ENCODE measurements at places on chromosomes 3 and 15. TPM values are rescaled to one million over a fixed set of nuclear protein-coding genes. Genes with fewer than 3 reads are reported as not detected.

DNA sequence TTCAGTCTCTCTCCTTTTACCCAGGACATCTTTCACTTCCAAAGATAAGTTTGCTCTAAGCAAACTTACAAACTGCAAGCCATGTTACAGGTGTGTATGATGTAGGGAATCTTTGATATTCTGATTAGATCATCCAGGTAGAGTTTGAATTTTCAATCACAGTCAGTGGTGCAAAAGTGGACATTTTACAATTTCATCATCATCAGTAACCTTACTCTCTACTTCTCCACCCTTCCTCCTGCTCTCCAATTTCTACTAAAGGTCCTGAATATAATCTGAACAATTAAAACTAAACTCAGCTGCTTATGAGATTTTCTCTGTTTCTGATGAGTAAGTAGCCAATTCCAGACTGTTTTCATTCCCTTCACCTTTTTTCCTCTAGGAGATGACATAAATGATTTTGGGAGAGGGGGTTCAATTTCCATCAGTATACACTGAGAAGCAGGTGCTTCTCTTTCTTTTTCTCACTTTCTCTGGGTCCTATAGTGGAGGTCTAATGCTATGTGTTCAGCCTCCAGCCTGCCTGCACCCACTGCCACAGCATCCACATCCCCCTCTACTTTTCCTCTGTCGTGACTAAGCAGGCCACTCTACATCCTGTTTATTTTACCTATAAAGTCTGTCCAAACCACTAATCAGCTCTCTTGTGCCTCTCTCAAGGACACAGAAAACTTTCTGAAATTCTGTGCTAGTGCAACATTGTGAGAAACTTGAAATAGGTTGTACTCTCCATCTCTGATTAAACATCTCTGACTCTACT is 27.6 kb downstream of the SUCNR1 start:
- no peak for DNase-seq

GRCh38 chr3:127141921-127142730 is 50.8 kb upstream of the PRR23E start:
- no peak for DNase-seq

DNA sequence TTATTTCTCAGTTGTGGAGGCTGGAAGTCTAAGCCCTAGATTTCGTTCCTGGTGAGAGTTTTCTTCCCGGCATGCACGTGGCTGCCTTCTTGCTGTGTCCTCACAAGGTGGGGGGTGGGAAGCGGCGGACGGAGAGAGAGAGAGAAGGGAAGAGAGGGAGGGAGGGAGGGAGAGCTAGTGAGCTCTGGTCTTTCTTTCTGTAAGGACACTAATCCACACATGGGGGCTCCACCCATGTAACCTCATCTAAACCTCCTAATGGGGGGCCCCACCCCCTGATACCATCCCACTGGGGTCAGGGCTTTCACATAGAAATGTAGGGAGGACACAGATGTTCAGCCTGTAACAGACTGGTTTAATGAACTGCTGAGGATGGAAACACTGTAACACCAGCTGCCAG is 7.3 kb downstream of the FBLN2 start:
- no peak for DNase-seq

GRCh38 chr15:78394026-78394425 is 44.0 kb upstream of the IREB2 start:
- DNase-seq = no peak

GRCh38 chr15:84859144-84859543 is 25.3 kb upstream of the SLC28A1 start:
- DNase-seq = no peak

GRCh38 chr15:85704066-85704465 is 90.7 kb downstream of the KLHL25 start:
- DNase-seq = no peak

- no peak for DNase-seq
These were observed 26.5 kb downstream of the MTMR14 start for GRCh38 chr3:9675736-9676290.

DNA sequence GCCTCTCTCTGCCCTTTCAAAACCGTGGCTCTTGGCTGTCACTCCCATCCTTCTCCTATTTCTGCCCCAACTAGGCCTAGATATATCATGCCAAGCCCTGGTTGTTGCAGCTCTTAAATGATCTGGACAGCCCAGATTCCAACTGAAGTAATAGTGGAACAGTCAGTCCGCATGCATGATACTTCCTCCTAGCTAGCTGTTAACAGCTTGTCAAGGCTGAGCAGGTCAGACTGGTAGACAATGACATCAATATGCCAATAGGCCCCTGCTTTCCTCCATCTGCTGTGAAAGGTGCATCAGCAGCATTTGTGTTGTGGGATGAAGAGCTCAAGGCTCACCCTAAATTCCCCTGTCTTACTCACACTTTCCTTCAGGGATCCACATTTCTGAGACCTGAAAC is 527.7 kb upstream of the TGFBR2 start:
- DNase-seq = no peak

- DNase-seq = no peak
These were observed 3.6 kb downstream of the KAT2B start for GRCh38 chr3:20043825-20044224.

GRCh38 chr3:36591959-36592358 is 172.4 kb downstream of the DCLK3 start:
- no peak for DNase-seq

DNA sequence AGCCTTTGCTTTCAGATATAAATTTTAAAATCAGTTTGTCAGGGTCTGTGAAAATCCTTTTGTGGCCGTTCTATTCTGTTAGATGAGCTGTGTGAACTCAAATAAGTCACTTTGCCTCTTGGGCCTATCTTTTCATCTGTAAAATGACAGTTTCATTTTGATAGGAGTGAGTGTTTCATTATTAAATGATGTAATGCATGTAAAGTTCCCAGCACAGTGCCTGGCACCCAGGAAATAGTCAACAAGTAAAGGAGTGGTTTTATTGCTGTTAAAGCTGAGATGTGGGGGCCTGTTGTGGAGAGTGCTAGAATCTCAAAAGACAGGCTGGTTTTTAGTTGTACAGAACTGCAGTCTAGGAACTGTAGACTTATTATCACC is 394.5 kb upstream of the CFAP20DC start:
- no peak for DNase-seq

ZBBX gene
- total RNA-seq = 6.1 TPM

PPM1L gene
- total RNA-seq = 90.3 TPM

CD96 gene
- not detected for total RNA-seq

DGKG gene
- 3.0 TPM for total RNA-seq

TAMM41 gene
- 10.6 TPM for total RNA-seq

KLHDC8B gene
- total RNA-seq = 11.7 TPM
